ENCODE measurements at places on chromosomes 7 and 10.

DNA sequence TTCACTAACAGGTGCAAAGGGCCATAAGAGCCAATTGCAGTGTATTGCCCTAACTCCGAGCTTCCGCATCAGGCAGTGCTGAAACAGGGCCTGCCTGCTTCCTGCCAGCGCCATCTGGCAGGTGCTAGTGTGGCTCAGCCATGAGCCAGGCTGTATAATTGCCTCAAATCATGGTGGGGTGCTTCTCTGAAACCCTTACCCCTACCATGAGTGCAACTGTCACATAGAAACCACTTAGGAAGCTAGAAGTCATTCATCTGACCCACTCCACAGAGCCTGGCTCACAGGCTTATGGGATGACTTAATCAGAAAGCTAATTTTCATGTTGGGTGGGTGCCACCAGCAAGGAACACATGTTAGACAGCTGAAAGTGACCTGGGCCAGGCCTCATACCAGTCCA, 133.3 kb upstream of the LAMB4 start:
- peak; percentile 90 for DNase-seq

DNA sequence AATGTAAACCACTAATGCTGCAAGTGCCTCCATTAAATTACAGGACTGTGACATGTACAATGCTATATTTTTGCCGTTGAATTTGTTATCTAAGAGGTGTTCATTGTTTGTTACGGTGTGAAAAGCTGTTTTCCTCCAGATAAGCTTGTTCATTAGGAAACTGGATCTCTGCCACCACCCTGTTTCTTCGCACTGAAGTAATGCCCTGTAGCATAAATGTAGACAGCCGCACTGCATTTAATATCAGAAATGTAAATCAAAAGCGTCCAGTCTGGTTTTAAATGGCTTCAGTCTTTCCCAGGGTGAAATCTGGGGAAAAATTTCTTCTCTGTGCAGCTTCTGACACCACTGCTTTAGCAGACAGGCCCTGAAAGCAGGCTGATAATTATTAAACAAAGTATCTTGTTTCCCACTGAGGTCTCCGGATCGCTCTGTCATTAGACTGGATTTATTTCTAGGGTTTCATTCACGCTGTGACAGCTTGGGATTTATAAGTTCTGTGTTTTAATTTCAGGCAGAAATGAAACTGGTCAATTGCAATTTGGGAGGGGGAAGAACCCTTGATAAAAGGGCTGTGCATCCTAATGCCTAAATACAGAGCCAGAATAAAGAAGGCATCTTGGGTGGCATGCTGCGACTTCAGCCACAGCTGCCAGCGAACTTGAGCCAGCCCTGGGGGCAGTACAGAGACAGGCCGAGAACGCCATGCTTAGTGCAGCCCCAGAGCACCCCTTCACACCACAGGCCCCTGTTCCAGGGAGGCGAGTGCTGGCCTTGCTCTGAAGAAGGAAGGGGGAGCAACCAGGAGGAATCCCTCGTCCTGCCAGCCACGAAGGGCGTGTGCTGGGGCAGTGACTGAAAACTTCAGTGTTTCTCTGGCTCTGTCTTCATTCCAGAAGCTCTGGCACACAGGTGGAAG, 547.7 kb upstream of the GALNT17 start:
- no peak for DNase-seq

GRCh38 chr7:133642907-133643306, 390.0 kb downstream of the EXOC4 start:
- no peak for DNase-seq

DNA sequence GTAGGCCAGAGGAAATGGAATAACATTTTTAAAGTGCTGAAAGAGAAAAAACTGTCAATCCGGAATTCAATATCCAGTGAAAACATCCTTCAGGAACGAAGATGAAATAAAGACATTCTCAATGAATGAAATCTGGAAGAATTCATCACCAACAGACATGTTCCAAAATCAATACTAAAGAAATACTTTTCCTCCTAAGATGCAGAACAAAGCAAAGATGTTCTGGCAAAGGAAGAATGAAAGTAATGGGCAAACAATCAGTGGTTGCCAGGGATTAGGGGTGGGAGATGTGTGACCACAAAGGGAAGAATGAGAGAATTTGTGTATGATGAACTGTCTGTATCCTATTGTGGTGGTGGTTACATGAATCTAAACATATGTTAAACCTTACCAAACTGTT, 52.8 kb upstream of the EEPD1 start:
- no peak for DNase-seq

- peak; percentile 17 for DNase-seq
These were observed 129.2 kb upstream of the SEC61G start for GRCh38 chr7:54888067-54888733.

DNA sequence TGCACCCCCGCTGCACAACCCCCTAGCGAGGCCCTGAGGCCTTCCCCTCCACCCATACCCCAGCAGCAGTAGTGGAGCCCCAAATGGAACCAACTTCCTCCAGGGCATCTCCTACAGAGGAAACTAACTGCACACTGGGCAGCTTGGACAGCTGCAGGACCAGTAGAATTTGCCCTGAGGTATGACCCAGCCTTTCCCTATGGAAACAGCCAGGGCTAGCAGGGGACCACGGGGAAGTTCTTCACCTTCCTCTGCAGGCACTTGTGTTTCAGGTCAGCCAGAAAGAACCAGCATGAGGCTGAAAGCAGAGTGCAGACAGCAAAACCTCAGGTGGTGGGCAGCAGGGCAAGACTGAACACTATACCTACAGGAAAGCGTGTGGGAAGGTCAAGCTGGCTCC, 5.7 kb upstream of the EEPD1 start:
- no peak for DNase-seq

GRCh38 chr10:49761789-49762565, at the start of gene OGDHL:
OGDHL (minus strand) TSS chr10:49762323; CDS start chr10:49758592, 3,731 bp downstream.
- DNase-seq: peak; percentile 72

GRCh38 chr10:97347317-97347716, 12.8 kb upstream of the FRAT2 start:
- DNase-seq: no peak

DNA sequence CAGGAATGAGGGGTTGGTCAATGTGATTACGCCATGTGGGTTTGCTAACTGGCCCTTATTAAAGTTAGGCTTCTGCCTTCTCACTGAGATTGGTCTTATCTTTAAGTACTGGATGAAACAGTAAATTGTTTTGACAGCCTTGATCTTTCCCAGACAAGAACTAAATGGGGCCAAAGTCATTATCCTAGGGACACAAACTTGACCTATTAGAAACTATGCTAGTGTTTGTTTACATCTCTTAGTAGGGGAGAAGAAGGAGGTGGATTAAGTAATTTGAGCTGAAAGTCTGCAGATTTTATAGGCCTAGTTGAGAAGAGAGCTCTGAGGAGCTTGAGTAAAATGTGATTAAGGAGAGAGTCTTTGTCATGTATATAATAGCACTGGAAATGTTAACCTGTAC, 386.9 kb downstream of the HTR7 start:
- no peak for DNase-seq

DNA sequence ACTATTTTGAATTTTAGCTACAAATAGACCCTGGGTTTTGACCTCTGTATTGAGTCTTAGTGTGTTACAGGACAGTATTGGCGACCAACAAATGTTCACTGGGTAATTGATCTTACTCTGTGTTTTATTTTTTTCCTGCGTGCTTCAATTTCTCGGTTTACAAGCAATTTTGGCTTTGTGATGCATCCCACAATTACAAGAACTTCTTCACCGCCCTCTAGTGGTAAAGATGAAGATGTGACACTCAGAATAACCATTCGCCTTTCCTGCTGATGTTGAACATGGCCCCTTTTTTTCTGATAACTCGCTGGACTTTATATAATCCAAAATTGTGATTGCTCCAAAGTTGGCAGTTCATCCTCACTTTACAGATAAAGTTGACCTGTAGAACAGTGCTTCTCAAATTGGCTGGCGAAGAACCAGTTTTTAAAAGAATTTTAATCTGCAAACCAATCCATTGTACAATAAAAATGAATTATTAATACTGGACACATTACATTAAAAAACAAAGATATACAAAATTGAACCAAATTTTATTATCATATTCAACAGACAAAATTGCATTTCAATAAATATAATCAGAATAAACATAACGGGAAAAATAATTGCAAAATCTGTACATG, 20.2 kb upstream of the SMC3 start:
- DNase-seq: peak; percentile 89

GRCh38 chr10:77380191-77380590, 257.4 kb downstream of the KCNMA1 start:
- no peak for DNase-seq

DNA sequence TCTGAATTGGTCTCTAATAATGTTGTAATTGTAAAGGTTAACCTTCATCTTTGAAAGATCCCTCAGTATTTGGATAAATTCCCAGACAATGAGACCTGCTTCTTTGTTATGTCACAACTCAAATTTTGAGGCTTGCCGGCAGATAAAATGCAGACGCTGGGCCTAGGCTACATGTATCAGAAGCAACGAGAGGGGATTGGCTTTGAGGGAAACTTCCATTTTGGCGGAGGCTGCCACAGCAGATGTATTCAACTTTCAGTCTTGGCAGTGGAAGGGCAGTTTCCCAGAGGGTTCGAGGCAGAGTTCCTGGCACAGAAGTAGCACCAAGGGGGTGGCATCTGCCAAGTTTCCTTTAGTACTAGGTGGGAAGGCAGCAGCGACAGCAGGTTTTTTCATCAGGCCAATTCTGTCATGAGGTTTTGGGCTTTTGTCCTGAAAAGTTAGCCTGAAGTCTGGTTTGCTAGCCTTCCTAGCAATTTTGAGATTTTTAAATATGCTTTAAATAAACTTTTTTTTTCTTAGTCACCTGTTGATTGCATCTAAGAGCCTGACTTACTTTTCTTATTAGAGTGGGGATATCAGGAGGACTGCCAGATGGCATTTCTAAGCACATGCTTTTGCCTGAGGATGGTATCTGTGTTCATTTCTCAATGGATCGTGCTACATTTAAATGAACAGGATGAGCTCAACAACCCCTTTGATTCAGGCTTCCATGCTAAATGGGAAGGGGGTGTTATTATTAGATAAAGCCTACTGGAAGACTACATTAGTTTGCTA, 89.5 kb upstream of the FAM3C start:
- DNase-seq: peak; percentile 76

- DNase-seq: no peak
These were observed 134.6 kb downstream of the FAM204A start for GRCh38 chr10:118207470-118208007.

DNA sequence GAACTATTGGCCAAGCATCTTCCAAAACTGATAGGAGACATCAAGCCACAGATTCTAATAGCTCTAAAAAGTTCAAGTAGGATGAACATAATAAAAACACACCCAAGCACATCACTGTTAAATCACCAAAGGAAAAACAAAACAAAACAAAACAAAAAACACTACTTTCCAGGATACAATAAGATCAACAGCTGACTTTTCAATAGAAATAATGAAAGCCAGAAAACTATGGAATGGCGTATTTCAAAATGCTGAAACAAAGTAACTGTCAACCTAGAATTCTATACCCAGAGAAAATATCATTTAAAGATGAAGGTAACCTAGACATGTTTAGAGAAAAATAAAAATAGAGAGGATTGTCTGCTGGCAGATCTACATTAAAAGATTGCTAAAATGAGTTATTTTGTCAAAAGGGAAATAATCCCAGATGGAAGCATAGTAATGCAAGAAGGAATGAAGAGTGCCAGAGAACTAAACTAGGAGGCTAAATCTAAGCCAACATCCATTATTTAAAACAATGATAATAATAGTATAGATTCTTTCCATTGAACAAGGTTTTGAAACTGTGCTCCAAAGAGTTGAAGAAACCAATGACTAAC, 13.9 kb downstream of the TUBAL3 start:
- DNase-seq: no peak

DNA sequence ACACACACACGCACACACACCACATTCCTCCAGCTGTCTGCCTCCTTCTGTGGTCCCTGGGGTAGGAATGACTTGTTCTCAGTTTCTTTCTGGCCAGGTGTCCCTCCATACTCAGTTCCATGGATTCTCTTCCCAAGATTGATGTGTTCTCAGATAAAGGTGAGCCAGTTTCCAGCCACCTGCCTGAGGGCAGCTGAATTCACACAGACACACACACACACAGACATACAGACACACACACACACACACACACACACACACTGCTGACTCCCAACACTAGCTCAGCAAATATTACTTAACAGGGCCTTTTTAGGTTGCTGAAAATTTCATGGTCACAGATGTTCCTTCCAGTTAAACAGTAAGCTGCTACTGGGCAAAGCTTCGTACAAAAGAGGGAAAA, 45.4 kb upstream of the GDF10 start:
- no peak for DNase-seq

DNA sequence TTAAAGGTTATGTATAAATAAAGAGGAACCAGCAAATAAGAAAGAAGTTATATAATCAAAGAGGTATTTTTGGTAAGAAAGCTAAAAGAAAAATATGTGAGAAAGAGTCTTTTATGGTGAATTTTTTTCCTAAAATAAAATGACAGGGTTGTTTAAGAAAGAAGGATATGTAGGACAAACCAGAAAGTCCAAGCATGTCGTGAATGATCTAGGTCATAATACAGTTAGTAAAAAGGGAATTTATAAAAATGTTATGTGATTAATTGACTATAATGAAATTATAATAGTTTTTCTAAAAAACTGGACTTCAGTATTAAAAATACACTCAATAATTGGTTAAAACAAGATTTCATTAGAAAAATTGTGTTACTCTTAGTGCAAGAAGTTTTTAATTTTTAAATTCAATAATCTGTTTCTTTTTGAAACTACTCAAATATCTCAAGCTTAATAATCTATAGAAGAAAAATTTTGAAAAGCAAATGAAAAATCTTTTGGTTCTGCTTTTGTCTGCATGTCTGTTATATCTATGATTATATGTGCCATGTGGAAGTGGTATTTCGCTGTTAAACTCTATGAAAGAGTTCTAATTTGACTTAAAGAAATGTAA, 23.3 kb downstream of the AVL9 start:
- peak; percentile 42 for DNase-seq

GRCh38 chr10:100182908-100183307, 2.9 kb downstream of the ERLIN1 start:
- no peak for DNase-seq

- no peak for DNase-seq
These were observed 125.9 kb downstream of the CDH23 start for GRCh38 chr10:71522442-71523144.

DNA sequence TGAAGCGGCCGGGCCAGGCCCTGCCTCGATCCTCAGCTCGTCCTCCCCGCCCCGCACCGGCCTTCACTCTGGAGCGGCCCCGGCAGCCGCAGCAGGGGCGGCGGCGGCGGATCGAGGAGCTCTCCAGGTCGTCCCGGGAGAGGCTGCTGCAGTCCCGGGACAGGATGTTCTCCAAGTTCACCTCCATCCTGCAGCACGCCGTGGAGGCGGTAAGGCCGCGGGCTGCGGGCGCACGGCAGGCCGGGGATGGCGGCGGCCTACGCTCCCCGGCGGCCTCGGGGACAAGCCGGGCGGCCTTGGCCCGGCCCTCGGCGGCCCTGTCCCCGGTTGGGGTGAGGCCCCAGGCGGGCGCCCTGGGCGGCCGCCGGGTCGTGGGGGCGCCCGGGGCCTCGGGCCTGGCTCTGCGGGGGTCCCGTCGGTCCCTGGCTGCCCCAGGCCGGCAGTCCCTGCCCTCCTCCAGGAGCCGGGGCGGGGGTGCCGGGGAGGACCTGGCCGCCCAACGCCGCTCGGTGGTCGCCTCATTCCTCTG, 399 bp downstream of the FHIP2A start:
- DNase-seq: peak; percentile 23

- DNase-seq: no peak
These were observed 189.4 kb upstream of the MTPN start for GRCh38 chr7:136166521-136166920.

- DNase-seq: no peak
These were observed 211.3 kb upstream of the BMPER start for GRCh38 chr7:33694006-33694405.

GRCh38 chr10:77711683-77712049, 74.1 kb upstream of the KCNMA1 start:
- no peak for DNase-seq

GRCh38 chr10:17161775-17162174, 32.2 kb upstream of the CUBN start:
- DNase-seq: no peak

Data from cerebellar cortex (tissue), 1 donor.